LHCN-M2 (cell line): ENCODE measurements at places on chromosomes 16 and 17. TPM values are rescaled to one million over a fixed set of nuclear protein-coding genes. Genes with fewer than 3 reads are reported as not detected.

The MYH3 gene
- total RNA-seq = 0.19 and 0.40 TPM in 2 replicates

The UTS2R gene
- total RNA-seq = 0.11 TPM in 1 of 2 replicates, not detected in the other

GRCh38 chr17:61927208-61928100 is at the start of gene INTS2:
Gene INTS2 (minus strand): TSS chr17:61927982. CDS start chr17:61926644, 1,338 bp downstream.
- peak; percentile 94 for DNase-seq

DNA sequence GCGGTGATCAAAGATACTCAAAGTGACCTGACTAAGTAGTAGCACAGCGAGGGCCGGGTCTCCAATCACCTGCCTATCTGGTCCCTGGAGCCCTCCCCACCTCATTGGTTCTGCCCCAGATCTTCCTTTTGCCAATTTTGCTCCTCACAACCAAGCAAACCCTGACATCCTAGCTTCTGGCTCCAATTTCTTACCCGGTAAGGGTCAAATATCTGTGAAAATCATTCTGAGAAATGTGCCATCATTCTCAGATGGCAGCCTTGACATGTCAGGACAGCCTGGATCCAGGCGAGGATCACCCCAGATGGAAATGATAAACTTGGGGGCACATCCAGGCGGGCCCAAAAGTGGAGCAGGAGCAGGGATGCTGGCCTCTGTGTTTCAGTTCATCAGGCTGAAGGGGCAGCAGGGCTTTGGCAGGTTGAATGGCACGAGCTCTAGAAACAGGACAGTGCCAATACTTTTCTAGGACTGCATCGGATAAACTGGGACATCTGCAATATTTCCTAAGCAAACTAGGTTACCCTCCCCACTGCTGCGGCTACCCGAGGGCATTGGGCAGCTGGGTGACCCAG is 83.9 kb downstream of the SHISA6 start:
- no peak for DNase-seq

- DNase-seq = peak; percentile 95
These were observed 570 bp upstream of the CFDP1 start for GRCh38 chr16:75433732-75434413.
